ENCODE measurements at places on chromosomes 5 and 9. TPM values are rescaled to one million over a fixed set of nuclear protein-coding genes. Genes with fewer than 3 reads are reported as not detected.

DNA sequence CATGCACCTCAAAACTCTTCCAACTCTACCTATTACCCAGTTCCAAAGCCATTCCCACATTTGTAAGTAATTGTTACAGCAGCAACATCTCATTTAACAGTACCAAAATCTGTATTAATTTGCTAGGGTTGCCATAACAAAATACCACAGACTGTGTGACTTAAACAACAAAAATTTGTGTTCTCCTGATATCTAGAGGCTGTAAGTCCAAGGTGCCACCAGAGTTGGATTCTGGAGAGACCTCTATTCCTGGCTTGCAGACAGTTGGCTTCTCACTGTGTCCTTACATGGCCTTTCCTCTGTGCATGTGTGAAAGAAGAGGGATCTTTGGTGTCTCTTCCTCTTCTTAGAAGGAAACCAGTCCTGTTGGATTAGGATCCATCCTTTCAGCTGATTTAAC lies 203.8 kb upstream of the PIK3R1 start:
- no peak for DNase-seq

- DNase-seq: no peak
These were observed 163.7 kb downstream of the COL23A1 start for GRCh38 chr5:178426326-178427130.

Gene FOXD4L3
- total RNA-seq: not detected

DNA sequence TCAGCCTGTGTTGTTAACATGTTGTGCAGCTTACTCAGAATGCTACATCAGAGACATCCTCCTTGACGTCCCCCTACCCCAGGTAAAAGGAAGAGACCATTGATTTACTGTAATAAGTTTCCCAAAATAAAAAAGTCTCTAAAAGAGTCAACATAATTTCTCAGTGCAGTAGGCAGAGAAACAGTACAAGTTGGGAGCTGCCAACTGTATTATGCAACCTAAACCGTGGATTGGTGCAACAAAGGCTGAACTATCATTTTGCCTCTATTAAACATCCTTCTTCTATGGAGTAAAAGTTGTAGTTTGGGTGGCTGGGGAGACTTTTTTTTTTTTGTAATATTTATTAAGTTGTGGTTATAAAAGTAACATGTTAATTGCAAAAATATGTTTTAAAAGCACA lies 208.0 kb downstream of the NR3C1 start:
- no peak for DNase-seq

GRCh38 chr5:179273073-179273435 lies 72.2 kb downstream of the ADAMTS2 start:
- DNase-seq: no peak

GRCh38 chr5:32709750-32710549 lies 1.2 kb upstream of the NPR3 start:
- DNase-seq: peak; percentile 91

DNA sequence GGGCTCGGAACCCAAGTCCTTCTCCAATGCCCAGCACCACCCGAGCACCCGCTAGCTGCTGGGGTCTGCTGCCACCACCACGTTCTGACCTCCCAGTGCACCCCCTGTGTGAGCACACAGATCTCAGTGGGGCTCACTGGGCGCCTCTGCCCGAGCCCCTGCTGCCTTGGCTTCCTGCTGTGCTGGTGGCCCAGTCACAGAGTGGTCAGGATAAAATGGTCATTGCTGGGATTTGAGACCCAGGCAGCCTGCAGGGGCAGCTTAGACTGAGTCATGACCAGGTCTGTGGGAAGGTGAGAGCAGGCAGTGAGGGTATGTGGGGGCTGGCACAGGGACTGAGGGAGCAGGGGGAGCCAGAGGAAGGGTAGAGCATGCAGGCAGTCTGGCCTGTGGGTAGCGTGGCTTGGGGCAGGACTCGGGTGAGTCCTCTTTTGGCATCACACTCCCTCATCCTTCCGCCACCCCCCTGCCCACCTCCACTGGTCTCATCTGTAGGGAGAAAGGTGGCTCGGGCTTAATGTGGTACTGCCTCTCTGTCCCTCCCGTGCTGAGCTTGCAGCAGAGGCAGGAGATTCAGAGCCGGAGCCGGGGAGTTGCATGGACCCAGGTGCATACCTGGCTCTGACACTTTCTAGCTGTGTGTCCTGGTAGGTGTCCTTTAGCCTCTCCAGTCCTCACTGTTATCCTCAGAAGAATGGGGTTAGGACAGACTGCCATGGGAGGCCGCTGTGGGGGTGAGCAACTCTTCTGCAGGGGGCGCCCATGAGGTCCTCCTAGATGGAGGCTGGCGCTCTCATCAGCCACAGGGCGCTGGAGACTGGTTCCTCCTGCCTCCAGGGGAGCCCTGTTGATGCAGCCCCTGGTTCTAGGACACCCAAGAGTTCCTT lies 32.1 kb downstream of the USP20 start:
- DNase-seq: no peak

Gene ANKRD34B
- total RNA-seq: not detected

Gene GARIN3
- not detected for total RNA-seq

Gene ADAMTS16
- total RNA-seq: 2.5 TPM

GRCh38 chr9:107732781-107733522 lies 243.4 kb upstream of the KLF4 start:
- DNase-seq: peak; percentile 87

GRCh38 chr5:82938901-82939725 lies 138.1 kb downstream of the TMEM167A start:
- DNase-seq: no peak

- no peak for DNase-seq
These were observed 7.1 kb downstream of the BRD9 start for GRCh38 chr5:885529-885928.

Gene DIRAS2
- 1.5 TPM for total RNA-seq

Gene SLC6A7
- not detected for total RNA-seq

DNA sequence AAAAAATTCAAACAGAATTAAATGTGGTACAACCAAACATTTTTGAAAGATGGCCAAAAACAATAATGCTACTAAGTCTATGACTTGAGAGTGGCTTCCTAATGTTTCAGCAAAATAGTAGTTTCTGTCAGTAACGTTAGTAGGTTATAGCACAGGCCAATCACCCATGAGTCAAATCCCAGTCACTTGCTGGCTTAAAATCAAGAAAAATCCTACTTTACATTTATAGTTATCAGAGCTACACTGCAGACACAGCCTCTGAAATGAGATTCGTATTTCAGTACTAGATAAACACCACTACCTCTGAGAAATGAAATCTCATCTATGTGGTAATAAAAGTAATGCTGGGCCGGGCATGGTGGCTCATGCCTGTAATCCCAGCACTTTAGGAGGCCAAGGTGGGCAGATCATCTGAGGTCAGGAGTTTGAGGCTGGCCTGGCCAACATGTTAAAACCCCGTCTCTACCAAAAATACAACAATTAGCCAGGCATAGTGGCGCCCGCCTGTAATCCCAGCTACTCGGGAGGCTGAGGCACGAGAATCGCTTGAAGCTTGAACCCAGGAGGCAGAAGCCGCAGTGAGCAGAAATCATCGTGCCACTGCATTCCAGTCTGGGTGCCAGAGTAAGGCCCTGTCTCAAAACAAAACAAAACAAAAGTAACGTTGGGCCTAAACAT lies 6.1 kb downstream of the ZDHHC21 start:
- no peak for DNase-seq

GRCh38 chr5:68381909-68382308 lies 166.4 kb downstream of the PIK3R1 start:
- no peak for DNase-seq

Gene RIC1
- 38.9 TPM for total RNA-seq

DNA sequence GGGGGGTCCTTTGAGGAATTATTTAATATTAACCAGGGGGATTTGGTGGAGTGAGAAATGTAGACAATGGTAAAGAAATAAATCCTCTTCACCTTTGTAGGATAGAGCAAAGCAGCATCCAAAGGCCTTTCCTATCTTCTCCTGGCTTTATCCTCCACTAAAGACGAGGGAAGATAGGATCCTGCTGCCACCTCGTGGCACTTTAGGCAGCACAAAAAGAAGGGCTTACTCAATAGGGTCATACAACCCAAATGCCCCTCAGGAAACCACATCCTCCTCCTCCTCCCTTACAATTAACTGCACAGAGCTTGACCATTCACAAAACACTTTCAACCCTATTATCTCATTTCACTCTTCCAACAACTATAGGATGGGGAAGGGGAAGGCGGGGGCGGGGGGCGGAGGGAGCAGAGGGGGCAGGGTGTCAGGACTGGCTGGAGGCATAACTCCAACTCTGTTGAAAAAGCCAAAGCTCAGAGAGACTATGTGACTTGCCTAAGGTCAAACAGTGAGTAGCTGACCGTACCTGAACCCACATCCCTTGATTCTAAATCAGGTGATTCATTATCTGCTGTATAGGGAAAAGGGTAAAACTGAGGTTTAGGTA lies 45.4 kb upstream of the MYOT start:
- DNase-seq: peak; percentile 57

DNA sequence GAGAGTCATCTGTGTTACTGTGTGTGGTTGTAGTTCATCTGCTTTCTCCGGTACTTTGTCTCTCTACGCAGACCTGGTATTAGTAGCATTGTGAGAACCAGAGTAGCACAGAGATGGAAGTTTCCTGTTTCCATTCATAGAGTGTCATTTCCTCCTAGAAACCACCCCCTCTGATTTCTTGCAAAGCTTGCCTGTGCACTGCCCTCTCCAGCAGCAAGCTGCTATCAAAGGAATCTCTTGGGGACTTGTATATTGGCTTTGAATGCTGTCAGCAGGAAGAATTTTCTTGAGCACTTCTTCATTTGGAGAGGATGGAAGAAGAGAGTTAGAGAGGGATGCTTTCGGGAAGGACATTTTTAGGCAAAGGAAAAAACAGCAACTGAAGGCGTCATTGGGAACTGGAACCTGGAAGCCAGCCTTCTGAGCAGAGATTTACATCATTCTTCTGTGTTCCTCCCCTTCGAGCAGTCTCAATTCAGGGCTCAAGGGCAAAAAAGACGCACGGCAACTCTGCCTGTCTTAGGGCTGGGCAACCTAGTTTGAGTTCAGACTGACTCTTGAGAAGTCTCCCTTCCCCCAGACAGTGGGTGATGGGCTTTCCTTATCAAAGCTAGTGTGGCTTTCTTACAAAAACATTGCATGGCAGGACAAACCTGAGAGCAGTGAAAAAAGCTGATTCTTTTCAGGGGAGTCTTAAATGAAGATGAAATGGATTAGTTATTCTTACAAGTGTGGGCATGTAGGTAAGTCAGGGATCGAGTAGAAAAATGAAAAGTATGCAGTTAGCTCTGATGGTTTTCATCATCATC lies 226.3 kb downstream of the AOPEP start:
- DNase-seq: peak; percentile 49

Gene EDIL3
- total RNA-seq: 11.3 TPM

Gene TNC
- total RNA-seq: 266 TPM

Gene KCNV2
- total RNA-seq: not detected

- DNase-seq: peak; percentile 18
These were observed 23.0 kb upstream of the PPP1R26 start for GRCh38 chr9:135456436-135457104.

DNA sequence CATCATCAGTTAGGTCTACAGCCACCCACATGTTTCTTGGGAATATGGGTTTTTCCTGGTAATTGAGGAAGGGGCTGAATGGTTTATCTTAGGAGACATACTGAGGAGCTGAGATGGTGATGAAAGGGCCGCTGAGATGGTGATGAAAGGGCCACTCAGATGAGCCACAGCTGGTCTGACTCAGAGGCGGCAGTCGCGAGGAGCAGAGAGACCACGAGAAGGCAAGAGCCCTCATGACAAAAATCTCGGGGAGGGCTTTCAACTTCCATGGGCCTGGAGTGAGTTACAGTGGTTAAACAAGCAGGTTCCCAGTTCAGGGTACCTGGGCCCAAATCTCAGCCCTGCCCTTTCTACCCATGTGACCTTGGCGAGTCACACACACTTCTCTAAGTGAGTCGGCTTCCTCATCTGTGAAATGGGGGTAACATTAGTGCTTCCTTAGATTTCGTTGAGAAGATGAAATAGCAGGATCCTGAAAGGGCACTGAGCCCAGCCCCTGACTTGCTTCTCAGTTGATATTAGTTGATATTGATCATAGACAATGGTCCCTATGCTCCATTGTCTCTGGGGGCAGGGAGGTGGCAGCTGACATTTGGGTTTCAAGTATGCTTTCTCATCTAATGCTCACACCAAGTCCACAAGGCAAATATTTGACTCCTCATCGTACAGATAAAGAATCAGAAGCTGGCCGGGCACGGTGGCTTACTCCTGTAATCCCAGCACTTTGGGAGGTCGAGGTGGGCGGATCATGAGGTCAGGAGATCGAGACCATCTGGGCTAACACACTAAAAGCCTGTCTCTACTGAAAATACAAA lies 169.5 kb downstream of the RGS3 start:
- no peak for DNase-seq

DNA sequence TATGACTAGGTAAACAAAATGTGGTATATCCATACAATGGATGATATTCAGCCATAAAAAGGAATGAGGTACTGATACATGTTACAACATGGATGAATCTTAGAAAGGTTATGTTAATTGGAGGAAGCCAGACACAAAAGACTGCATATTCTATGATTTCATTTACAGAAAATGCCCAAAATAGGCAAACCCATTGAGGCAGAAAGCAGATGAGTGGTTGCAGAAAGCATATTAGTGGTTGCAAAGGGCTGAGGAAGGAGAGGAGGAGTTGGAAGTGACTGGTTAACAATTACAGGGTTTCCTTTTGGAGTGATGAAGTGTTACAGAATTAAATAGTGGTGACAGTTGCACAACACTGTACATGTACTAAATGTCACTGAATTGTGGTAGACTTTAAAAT lies 17.7 kb downstream of the PLGRKT start:
- DNase-seq: no peak

Gene PDGFRB
- 129 TPM for total RNA-seq

- peak; percentile 58 for DNase-seq
These were observed 654 bp downstream of the PURA start for GRCh38 chr5:140114341-140115185.

DNA sequence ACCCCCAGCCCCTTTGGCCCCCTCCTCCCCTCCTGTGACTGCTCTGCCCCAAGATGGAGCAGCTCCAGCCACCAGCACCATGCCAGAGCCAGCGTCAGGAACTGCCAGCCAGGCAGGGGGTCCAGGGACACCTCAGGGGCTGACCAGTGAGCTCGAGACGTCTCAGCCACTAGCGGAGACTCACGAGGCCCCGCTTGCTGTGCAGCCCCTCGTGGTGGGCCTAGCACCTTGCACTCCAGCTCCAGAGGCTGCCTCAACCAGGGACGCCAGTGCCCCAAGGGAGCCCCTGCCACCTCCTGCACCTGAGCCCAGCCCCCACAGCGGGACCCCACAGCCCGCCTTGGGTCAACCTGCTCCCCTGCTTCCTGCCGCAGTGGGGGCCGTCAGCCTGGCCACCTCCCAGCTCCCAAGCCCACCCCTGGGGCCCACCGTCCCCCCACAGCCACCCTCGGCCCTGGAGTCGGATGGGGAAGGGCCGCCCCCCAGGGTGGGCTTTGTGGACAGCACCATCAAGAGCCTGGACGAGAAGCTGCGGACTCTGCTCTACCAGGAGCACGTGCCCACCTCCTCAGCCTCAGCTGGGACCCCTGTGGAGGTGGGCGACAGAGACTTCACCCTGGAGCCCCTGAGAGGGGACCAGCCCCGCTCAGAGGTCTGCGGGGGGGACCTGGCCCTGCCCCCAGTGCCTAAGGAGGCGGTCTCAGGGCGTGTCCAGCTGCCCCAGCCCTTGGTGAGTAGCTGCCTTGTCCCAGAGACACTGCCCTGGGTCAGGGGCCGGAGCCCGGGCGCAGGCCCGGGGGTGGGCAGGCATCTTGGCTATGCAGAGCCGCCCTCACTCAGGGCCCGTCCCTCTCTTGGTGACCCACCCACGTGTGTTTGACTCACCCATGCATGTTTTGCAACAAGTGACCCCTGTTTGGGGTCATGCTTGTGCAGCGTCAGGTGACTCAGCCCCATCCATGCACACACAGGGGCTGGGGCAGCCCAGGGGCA lies 105.2 kb downstream of the WNK2 start:
- no peak for DNase-seq

Gene SLC36A2
- 3.1 TPM for total RNA-seq

Gene TMOD1
- 103 TPM for total RNA-seq

Gene TRIP13
- total RNA-seq: 5.8 TPM

Data from tongue (tissue), 3 donors.